Activated naive CD8-positive, alpha-beta T cell treated with anti-CD3 and anti-CD28 coated beads for 36 hours (primary cell): ENCODE measurements at places on chromosomes 6 and 20. TPM values are rescaled to one million over a fixed set of nuclear protein-coding genes. Genes with fewer than 3 reads are reported as not detected.

Gene NAA20
- total RNA-seq, result 116 TPM

Gene GRM1
- total RNA-seq, result not detected

Gene DEF6
- total RNA-seq, result 74.3 TPM

Gene CHRNA4
- not detected for total RNA-seq

Gene MCM9
- total RNA-seq, result 20.3 TPM

Gene EEF1E1
- total RNA-seq, result 92.6 TPM

Gene KIF13A
- total RNA-seq, result not detected

Gene SLC17A3
- total RNA-seq, result not detected

Gene MYL9
- 0.12 TPM for total RNA-seq

Gene GNRH2
- total RNA-seq, result 1.1 TPM

Gene CD93
- total RNA-seq, result 0.08 TPM

Gene CDH22
- total RNA-seq, result not detected

Gene SLC17A2
- total RNA-seq, result not detected

Gene SAPCD1
- 9.5 TPM for total RNA-seq

Gene CLPSL1
- not detected for total RNA-seq

Gene PI3
- total RNA-seq, result not detected

Gene TBX18
- not detected for total RNA-seq

Gene SLC32A1
- total RNA-seq, result not detected

Gene TREML1
- not detected for total RNA-seq

Gene LPA
- total RNA-seq, result not detected

Gene SLCO4A1
- 55.0 TPM for total RNA-seq

Gene HS3ST5
- total RNA-seq, result not detected

Gene NINL
- total RNA-seq, result 2.2 TPM

Gene WFDC10B
- not detected for total RNA-seq

Gene DST
- 1.8 TPM for total RNA-seq

Gene ATP9A
- total RNA-seq, result 0.21 TPM

Gene TPD52L1
- 0.40 TPM for total RNA-seq

Gene IL20RA
- not detected for total RNA-seq

Gene FAM209B
- total RNA-seq, result not detected

Gene SCGN
- not detected for total RNA-seq

Gene DNAAF9
- total RNA-seq, result 1.3 TPM

Gene HRH3
- total RNA-seq, result not detected

Gene ATP6V1G2
- total RNA-seq, result 1.0 TPM

Gene PNISR
- total RNA-seq, result 88.8 TPM

Gene HEY2
- not detected for total RNA-seq
